ENCODE measurements at places on chromosomes 5 and 9.

DNA sequence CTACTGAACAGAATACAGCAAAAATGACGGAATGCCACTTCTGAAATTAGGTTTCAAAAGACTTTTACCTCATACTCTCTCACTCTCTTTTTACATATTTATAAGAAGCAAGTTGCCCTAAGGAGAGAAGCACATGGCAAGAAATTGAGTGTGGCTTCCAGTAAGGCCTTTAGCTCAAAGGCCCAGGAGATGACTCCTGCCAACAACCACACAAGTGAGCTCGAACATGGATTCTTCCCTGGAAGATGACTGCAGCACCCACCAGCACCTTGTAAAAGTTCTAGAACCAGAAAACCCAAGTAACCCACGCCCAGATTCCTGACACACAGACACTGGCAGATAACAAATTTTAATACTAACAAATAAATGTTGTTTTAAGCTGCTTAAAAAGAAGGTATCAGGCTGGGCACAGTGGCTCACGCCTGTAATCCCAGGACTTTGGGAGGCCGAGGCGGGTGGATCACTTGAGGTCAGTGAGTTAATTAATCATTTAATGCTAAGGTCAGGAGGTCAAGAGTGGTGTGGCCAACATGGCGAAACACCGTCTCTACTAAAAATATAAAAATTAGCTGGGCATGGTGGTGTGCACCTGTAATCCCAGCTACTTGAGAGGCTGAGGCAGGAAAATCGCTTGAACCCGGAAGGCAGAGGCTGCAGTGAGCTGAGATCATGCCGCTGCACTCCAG, 17.0 kb downstream of the PTBP3 start:
- no peak for DNase-seq

- no peak for DNase-seq
Measured at GRCh38 chr9:134913713-134914500, 3.8 kb downstream of the FCN1 start.

DNA sequence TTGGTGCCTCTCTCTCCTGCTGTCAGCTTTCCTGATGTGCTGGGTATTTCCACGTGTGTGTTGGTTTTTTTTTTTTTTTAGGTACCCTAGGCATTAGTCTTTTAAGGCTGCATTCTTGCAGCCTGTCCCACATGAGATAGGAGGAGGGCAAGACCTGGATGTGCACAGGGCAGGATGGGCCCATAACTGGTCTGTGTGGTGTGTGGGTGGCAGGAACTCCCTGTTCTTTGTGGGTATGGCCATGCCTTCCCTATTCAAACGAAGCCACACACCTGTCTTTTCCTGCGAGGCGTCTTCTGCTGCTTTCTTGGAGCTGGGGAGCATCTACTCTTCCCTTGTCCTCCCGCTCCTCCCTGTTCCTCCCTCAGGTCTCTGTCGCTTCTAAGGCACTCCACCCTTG, 6.8 kb downstream of the SYK start:
- no peak for DNase-seq

GRCh38 chr5:141734501-141735229, 52.6 kb upstream of the ARAP3 start:
- peak; percentile 70 for DNase-seq

- DNase-seq, result no peak
Measured at GRCh38 chr5:37769840-37770239, 70.0 kb downstream of the GDNF start.

GRCh38 chr9:137486141-137486490, 27.0 kb upstream of the NSMF start:
- DNase-seq, result no peak

- peak; percentile 93 for DNase-seq
Measured at GRCh38 chr9:94799578-94800264, 73.2 kb downstream of the AOPEP start.

GRCh38 chr5:50691399-50692016, 25.1 kb downstream of the PARP8 start:
- no peak for DNase-seq

- no peak for DNase-seq
Measured at GRCh38 chr5:124902097-124902821, 155.8 kb upstream of the ZNF608 start.

- no peak for DNase-seq
Measured at GRCh38 chr5:16899171-16899570, 36.9 kb downstream of the MYO10 start.
